ENCODE measurements at places on chromosomes 11 and 22.

- no peak for DNase-seq
Measured at GRCh38 chr11:104191124-104191523, 27.2 kb upstream of the PDGFD start.

- no peak for DNase-seq
Measured at GRCh38 chr11:2717561-2718325, 17.9 kb upstream of the KCNQ1OT1 start.

- DNase-seq: no peak
Measured at GRCh38 chr11:69891421-69892236, 72.4 kb upstream of the FGF3 start.

DNA sequence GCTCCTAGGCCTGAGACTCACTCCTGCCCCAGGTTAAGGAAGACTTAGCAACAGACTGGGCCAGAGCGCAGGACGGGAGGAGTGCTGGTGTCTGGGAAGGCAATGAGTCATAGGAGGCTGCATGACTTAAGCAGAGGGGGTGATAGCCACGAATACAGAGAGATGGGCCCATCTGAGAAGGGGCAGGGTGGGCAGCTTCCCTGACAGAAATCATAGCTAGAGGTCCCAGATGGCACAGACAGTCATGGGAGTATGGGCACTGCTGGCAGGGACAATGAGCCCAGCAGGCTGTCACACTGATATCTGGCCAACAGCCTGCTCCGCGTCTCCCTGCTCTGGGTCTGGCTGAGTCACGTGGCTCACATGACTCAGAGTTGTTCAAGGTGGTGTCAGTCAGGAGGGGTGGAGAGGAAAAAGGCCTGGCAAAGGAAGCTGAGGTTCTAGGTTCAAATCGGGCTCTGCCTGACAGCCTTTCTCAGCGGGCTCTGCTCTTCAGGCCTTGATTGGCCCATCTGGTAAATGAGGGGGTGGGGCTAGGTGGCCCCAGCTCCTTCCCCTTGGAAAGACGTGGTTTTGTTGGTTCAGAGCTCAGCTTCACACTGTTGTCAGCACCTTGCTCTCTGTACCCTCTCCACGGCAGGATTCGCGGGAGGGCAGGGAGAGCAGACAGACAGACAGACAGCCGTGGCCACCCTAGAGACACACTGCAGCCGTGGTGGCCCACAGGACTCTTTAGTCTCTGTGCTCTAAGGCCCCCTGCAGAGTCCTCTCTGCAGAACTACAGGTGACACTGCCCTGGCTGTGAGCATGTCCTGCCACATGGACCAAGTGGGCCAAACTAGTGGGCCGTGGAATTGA, 47.8 kb downstream of the DBX1 start:
- DNase-seq: peak; percentile 68
